Stimulated activated CD4-positive, alpha-beta T cell treated with anti-CD3 and anti-CD28 coated beads, Interleukin-1b, Interleukin-23, amount 100 ng/mL, for 4 hours (primary cell): ENCODE measurements at places on chromosomes 4 and X.

DNA sequence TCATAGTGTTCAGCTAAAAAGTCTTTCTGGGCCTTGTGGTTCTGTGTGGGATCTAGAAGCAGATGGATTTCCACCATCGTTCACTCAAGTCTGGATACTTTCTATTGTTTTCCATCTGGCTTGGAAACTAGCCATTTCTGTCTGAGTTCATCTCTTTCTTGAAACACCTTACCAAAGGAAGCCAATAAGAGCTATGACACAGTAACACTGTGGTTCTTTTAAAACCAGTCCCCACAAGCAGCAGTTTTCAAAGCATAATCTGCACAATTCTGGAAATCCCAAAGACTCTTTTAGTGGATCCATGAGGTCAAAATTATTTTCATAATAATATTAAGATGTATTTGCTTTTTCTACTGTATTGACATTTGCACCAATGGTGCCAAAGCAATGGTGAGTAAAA, 234.2 kb upstream of the TET2 start:
- DNase-seq: no peak

- no peak for DNase-seq
These were observed 23.7 kb downstream of the TLR8 start for GRCh38 chrX:12930150-12930549.

GRCh38 chrX:70444326-70444945, at the start of gene DLG3:
DLG3 (plus strand) TSS chrX:70444835; CDS start chrX:70445202, 367 bp downstream.
- no peak for DNase-seq

DNA sequence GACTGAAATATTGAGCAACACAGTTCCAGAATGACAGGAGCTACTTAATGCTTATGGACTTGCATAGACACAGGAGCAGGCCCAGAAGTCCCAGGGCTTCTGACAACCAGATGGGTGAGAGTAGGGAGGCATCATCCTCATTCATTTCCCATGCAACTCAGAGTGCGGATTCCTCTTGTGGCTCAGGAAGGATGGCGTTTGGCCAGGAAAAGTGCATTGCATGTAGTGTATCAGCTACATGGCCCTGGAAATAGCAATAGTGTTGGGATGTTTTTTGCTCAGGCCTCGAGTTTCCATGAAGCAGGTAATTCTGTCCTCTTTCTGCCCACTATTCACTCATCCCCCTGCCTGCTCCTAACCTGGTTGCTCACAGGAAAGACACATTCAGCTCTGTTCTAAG, 136.6 kb downstream of the PDGFRA start:
- DNase-seq: no peak
